Sigmoid colon (tissue), 7 donors: ENCODE measurements at places on chromosomes 11 and 22. TPM values are rescaled to one million over a fixed set of nuclear protein-coding genes. Genes with fewer than 3 reads are reported as not detected.

Gene OVOL1
- 30.0 TPM for polyA plus RNA-seq

DNA sequence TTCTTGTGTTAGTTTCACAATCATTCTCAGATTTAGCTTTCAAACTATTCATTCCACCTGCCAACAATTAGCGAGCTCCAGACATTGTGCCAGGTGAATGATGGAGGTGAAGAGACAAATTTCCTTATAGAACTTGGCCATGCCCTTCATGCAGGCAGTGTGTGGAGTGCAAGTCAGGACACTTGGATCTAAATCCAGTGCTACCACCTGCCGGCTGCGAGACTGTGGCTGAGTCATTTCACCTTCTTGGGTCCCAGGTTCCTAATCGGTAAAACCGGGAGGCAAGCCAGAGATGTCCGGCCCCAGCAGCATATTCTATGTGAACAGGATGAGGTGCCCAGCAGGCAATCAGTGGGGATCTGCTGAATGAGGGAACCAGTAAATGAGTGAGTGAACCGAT is 18.6 kb upstream of the EHF start:
- DNase-seq = no peak

DNA sequence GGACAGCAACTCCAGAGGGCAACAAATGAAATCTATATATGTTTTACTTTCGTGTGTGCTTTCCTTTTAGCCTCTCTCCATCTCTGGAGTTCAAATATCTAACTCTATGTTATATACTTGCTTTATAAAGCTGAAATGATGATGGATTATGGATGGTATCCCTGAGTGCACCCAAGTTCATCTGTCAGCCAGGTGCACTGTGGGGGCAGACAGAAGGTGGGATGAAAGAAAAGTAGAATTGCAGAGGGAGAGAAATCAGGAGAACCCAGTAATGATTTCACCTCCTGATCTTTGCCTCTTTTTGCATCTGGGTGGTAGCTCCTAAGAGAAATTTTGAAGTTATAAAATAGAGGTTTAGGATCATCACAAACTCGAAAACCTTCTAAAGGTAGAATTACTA is 2.4 kb downstream of the MUC15 start:
- DNase-seq = no peak

GRCh38 chr22:50548921-50549790 is 3.5 kb downstream of the KLHDC7B start:
- DNase-seq = no peak

DNA sequence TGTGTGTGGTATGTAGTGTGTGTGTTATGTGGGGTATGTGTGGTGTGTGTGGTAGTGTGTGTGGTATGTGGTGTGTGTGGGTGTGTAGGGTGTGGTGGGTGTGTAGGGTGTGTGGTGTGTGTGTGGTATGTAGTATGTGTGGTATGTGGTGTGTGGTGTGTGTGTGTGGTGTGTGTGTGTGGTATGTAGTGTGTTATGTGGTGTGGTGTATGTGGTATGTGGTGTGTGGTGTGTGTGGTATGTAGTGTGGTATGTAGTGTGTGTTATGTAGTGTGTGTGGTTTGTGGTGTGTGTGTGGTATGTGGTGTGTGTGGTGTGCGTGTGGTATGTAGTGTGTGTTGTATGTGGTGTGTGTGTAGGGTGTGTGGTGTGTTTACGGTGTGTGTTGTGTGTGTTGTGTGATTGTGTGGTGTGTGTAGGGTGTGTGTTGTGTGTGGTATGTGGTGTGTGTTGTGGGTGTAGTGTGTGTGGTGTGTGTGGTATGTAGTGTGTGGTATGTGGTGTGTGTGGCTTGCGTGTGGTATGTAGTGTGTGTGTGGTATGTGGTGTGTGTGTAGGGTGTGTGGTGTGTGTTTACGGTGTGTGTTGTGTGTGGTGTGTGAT is 4.2 kb upstream of the PPP6R2 start:
- DNase-seq = no peak

DNA sequence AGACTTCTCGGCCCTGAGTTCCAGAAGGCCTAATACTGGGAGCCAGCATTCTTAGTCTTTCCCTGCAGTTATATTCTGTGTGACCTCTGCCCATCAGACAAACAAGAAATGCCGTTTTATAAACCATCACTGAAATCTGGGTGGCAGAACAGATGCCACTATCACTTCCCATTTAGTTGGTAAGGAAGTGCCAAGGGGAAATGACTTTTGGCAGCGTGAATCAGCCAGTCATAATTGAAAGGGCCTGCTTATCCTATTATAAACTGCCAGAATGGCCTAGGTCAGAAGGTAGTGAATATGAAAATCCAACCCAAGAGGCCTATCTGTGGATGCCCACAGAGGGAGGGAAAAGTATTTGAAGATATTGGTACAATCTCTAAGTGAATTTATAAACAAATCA is 646.8 kb upstream of the CCDC90B start:
- DNase-seq = no peak
